ENCODE measurements at places on chromosomes 6 and 20.

DNA sequence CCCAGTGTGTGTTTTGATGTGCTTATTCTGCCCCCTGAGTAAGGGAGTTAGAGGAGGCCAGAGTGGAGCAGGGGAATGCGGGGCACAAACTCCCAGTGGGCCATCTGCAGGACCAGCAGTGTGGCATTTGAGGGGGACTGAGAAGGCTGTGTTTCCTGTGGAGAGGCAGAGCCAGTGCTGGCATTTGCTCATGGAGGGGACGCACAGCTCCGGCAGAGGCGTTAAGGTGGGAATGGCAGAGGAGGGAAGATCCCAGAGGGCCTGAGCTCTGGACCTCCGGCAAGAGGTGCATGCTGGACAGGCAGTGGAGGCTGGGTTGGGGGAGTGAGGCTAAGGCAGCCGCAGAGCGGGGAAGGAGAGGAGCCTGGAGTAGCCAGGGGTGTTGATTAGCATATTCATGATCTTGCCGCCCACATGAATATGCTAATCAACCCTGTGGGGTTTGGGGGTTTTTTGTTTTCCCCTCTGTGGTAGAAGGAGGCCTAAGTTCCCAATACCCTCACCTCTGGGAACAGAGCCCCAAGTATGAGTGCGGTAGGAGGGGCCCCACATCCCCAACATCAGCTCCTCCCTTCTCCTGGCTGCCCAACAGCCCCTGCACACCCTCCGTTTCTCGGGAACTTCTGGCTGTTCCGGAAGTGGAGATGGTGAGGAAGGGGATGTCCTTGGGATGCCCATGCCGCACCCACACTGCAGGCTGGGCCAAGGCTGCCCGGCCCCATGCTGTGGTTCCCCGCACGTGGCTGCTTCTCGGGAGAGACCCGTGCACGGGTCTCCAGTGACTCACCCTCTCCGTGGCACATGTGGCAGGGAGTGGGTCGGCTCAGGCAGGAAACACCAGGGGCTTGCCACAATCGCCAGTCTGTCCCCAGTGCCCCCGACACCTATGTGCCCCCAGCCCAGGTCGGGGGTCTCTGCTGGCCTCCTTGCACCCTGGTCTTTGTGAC, 33.8 kb downstream of the DLGAP4 start:
- no peak for DNase-seq

DNA sequence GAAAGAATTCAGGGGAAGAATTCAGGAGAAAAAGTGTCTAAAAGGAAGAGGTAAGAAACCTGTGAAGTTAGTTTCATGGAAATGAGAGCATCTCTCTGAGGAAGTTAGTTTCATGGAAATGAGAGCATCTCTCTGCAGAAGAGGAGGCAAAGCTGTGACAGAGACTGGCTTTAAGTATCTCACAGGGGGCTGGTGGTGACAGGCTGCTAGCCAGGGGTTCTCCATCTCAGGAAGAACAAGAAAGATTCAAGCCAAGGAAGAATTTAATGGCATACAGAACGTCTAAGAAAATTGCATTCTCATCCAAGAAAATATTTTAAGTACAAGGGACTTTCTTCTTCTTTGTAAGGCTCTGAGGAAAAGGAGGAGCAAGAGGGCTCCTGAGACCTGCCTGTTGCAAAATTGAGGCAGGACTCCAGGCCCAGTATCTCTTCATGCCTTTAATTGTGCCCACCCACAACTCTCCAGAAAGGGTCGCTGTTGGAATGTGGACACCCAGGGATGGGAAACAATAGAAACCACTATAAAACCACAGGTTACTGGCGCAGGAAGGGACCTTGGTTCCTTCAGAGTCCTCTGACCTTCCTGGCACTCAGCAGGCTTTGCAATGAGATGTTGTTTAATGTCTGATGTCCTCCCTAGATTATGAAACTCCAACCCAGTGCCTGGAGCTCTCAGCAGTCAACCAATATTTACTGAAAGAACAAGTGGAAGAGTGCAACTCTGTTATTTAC, 136.8 kb downstream of the FNDC1 start:
- no peak for DNase-seq

GRCh38 chr6:132147530-132148011, 196.4 kb upstream of the CCN2 start:
- DNase-seq, result no peak

DNA sequence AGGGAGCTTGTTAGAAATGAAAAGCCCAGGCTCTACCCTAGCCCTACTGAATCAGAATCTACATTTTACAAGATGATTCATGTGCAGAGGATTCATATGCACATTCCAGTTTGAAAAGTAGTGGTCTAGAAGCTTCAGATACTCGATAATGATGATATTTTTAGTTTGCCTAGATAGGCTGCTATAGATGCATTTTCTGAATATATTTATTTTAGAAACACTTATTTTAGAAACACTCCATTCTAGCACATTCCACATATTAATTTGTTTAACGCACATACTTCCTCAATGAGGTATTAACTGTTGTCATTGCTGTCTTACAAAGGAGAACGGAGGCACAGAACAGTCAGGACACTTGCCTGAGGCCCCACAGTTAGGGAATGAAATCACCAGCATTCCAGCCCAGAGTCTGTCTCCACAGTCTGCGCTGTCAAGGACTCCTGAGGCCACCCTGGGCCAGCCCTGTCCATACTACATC, 64.4 kb downstream of the SNAP25 start:
- no peak for DNase-seq

DNA sequence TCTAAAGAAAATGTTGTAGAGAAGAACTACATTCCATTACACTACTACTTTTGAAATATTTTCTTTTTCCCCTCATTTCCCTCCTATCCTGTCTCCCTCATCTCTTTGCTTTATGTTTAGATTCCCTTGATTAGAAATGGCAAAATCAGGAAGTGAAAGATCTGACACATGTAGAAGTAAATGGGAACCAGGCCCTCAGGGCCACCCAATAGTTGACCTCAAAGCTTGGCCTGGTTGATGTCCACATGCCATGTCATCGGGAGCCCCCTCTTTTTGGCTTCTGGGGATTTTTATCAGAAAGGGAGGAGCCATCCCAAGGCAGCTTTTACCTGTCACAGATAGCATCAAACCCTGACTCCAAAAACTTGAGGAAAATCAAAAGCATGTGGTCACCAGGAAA, 168.3 kb upstream of the ECI2 start:
- DNase-seq, result no peak

DNA sequence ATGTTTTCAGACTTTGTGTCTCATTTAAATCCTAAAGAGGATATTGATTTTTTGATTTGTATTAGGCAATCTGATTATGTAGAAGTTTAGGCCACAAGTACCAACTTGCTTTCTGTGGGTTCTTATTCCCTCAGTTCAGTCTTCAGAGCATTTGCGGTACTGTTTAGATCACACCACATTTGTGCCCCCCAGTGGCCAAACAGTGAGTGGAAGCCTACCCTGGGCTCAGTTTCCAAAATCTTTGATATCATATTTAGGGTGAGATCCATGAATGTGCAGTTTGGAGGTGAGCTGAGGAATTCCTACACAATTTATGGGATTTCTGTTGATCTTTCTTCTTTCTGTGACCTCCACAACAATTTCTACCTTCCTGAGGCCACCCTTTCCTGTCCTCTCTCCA, 92.3 kb upstream of the FUT9 start:
- DNase-seq, result no peak

DNA sequence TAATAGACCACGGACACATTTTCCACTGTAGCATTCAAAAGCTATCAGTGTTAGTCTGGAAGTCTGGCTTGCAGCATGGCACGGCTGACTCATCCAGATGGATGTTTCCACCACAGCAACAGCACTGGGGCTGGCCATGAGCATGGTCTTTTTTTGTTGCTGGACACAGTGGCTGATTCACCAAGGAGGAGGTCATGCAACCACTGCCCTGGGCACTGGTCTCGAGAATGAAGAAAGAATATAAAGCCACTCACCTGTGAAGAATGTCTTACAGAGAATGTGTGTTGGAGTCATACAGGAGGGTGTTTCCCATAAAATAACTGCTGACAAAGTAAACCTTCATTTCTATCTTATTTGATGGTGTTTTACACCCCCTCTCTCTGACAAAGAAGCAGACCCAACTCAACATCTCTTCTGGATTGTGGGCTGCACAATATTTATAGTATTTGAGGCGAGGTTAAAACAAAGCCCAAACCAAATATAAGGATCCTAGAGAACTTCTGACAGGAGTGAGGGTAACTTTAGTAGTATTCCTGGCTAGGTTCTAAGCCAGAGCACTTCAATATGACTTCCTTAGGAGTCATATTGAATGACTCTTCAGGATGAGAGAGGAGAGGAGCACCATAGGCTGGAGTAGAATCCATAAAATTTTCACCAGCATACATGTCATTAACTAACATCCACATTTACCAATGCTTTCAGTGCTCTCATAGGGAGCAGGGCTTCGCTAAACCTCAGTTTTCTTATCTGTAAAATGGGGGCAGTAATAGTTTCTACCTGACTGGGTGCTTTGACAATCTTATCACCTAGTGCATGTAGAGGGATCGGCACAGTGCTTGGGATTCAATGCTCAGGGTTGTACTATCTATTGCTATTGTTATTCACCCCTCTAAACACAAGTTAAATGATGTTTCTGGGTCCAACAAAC, 121.4 kb downstream of the KIF13A start:
- DNase-seq, result no peak

DNA sequence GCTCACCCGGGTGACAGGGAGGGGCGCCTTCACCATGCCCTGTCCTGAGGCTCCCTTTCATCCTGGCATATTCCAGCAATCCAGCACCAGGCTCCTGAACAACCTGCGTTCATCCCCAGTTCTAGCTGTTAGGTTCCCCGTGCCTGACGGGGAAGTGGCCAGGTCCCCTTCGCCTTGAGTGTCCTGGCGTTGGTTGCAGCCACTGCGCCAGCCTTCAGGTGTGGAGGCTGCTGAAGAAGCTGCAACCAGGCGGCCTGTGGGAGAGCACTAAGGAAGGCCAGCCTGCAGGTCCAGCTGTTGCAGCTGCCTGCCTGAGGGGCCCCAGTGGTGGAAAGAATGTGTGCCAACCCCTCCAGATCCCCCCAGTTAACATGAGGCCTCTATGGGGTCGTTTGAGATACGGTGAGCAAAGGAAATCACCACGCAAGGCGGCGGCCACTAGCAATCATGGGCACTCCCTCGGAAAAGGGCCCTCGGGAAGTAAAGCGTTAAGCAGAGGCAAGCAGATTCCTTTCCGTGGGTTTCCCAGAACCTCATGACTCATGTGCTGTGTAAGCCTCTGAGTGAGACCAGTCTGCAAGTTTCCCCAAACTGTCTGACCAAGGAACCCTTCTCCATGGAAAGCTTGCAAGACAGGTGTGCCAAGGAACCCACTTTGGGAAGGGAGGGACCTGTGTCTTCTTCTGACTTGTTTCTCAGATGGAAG, 320.8 kb downstream of the TAF4 start:
- no peak for DNase-seq

DNA sequence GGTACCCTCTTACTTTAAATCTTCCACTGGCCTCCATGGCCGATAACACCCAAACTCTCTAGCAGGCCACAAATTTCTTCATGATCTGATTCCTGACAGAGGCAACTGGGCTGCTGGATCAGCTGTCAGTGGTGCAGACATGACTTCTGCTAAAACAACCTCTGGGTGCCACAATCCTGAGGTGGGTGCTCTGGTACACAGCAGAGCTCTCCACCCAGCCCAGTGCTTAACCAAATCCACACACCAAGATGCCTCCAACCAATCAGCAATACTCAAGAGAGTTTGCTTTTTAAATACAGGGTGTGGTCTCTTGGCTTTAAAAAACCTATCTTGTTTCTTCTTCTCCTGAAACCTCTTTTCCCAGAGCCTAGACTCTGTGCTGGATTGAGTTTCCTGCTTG, 126.6 kb upstream of the SPACA1 start:
- no peak for DNase-seq

GRCh38 chr6:62152796-62153195, 133.2 kb downstream of the KHDRBS2 start:
- DNase-seq, result no peak

DNA sequence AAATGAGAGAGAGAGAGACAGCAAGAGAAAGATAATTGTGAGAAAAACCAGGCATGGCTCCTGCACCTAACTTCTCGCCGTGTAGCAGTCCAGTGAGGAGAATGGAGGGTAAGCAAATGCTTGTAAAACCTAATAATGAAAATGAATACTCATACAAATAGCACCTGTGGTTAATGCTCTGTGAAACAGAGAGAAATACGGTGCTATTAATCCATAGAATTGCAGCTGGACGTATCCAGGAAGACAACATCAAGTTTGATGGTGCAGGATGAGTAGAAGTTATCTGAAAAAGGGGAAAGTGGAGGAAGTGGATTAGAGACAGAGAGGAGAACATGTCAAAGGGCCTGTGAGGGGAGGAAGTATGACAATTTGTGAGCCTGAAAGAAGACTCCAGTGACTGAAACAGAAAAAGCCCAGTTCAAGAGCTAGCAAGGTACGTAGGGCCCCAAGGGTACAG, 89.4 kb upstream of the PAK5 start:
- DNase-seq, result no peak

DNA sequence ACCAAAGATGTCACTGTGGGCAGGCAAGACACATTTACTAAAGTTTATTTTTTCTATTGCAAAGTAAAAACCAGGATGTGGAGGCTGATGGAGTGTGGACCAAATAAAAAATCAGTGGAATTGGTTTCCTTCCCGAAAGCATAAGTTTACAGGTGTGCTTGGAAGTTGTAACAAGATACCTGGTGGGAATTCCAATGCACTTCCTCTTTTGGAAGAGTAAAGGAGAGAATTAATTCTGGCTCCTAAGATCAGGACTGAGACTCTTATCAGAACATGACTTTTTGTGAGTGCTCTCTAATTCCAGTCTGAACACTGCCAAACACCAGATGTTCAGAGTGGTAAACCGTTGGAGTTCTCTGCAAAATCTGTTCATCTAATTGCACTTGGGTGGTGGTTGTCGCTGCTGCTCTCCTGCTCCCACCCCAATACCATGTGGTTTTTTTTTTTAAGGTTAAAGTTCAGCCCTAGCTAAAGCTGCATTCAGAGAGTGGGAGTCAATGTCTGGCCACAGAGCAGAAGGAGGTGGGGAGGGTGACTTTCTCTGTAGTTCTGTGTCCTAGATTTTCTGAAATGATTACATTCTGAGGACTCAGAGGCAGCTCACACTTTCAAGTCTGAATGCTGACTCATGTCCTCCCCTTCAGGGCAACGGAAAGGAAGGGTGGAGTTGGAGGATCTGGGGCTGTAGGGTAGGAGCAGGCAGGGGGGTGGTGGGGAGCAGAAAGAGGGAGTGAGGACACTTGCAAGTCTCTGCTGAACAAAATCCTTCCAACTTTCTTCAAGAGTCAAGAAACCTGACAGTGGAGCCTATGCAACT, 275.8 kb upstream of the PRDM1 start:
- peak; percentile 10 for DNase-seq
